Osteoblast (primary cell): ENCODE measurements at places on chromosomes 3 and 15. TPM values are rescaled to one million over a fixed set of nuclear protein-coding genes. Genes with fewer than 3 reads are reported as not detected.

- H3K27ac ChIP-seq = no peak overlapping the region
- DNase-seq = no peak
- H3K36me3 ChIP-seq = no peaks in the 10 kb centered on the region
- no peak overlapping the region for H3K4me3 ChIP-seq
- peaks cover 4% of the 10 kb centered on the region for H3K4me1 ChIP-seq
- no peaks in the 10 kb centered on the region for H3K27me3 ChIP-seq
Measured at GRCh38 chr15:67359431-67360079, 105.0 kb downstream of the IQCH start.

DNA sequence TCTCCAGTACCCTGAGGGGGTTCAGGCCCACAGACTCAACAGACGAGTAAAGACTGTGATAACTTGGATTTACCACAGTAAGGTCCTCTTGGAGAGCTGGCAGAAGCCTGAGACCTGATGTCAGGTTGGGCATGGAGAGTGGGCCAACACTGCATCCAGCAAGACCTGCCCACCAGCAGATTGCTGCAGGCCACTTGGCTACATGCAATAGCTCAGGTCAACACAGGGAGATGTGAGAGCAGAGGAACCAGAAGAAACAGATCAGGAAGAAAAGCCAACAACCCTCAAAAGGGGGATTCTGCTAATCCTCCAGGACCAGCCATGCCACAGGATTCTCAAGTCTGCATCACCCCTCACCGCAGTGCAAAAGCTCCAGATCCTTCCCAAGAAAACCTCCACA lies 1.7 kb upstream of the IP6K1 start:
- peaks cover 7% of the 10 kb centered on the region for H3K36me3 ChIP-seq
- peaks cover 15% of the 10 kb centered on the region for H3K4me1 ChIP-seq
- no peak for DNase-seq

DNA sequence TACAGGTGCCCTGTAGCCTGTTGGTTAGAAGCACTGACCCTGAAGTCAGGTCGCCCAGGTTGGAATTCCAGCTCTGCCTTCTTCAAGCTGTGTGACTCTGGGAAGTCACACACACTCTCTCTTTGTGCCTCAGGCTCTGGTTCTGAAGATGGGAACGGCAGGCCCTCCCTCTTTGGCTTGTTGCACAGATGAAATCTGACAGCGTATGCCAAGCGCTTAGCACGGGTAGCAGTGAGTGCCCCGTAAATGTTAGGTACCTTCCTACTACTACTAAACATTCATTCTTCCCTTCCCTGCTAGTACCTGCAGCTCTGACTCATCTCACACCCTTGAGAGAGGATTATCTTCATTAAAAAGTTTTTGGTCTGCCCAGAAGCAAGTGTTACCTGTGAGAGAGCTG lies 139.0 kb downstream of the PGPEP1L start:
- H3K36me3 ChIP-seq = no peaks in the 10 kb centered on the region
- no peaks in the 10 kb centered on the region for H3K27me3 ChIP-seq
- no peak overlapping the region for H3K27ac ChIP-seq

DNA sequence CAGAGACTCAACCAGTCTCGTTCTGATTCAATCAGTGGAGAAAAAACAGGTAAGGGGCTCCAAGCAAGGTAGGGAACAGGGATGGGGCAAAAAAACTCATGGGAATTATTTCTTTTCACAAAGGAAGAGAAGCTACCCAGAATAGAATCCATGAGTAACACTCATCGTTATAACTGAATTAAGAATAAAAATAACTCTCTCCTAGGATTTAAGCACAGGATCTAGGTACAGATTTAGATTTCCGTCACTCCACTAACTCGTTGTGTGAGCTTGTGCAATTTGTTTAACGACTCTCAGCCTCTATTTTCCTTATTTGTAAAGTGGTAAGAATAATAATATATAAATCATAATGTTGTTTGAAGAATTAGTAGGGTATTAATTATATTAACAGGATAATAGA lies 68.6 kb downstream of the ADAMTS9 start:
- H3K36me3 ChIP-seq = no peaks in the 10 kb centered on the region
- no peak overlapping the region for H3K27ac ChIP-seq
- no peak overlapping the region for H3K4me3 ChIP-seq
- H3K27me3 ChIP-seq = no peaks in the 10 kb centered on the region

DNA sequence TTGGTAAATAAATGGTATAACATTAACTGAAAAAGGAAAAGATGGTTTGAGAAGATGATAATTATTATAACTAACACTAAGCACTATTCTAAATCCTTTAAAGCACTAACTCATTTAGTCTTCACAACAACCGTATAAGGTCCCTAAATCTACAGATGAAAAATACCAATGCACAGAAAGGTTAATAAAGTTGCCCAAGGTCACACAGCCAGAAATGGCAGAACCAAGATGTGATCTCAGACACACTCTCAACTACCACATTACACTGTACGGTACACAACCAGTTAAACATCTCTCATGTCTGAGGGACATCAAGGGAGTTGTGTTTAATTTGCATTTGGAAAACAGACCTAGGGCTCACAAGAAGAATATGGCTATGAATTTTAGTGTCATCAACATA lies 23.1 kb downstream of the RAB27A start:
- H3K27ac ChIP-seq = no peak overlapping the region
- peaks cover 13% of the 10 kb centered on the region for H3K4me1 ChIP-seq
- DNase-seq = no peak
- no peaks in the 10 kb centered on the region for H3K27me3 ChIP-seq
- no peaks in the 10 kb centered on the region for H3K36me3 ChIP-seq
- H3K4me3 ChIP-seq = no peak overlapping the region

GRCh38 chr3:157248590-157249422 lies 88.9 kb upstream of the CCNL1 start:
- peak overlapping the region; percentile 79 for H3K27ac ChIP-seq
- H3K27me3 ChIP-seq = no peaks in the 10 kb centered on the region
- H3K4me1 ChIP-seq = peaks cover 24% of the 10 kb centered on the region
- peak; percentile 68 for DNase-seq
- H3K4me3 ChIP-seq = no peak overlapping the region

DNA sequence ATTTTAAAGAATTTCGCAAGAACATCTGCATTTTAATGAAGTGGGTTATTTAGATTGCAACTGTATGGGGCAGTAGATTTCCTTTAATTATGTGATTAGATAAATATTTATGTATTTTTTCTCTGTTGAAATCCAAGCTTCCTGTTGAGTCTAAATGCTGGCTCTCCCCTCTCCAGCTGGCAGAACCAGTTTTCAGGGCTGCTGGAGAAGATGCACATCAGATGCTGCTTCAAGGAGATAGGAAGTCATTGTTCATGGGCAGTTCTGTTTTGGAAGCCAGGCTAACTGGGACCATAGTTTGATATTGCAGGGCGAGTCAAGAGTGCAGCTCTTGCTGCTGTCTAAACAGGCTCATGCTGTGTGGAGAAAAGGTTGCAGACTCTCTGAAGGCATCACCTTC lies 97.4 kb downstream of the SLC9A9 start:
- no peaks in the 10 kb centered on the region for H3K27me3 ChIP-seq
- H3K4me3 ChIP-seq = no peak overlapping the region
- no peaks in the 10 kb centered on the region for H3K36me3 ChIP-seq
- H3K4me1 ChIP-seq = no peaks in the 10 kb centered on the region

- peaks cover 4% of the 10 kb centered on the region for H3K4me1 ChIP-seq
- DNase-seq = no peak
- H3K4me3 ChIP-seq = no peak overlapping the region
- H3K27ac ChIP-seq = no peak overlapping the region
- no peaks in the 10 kb centered on the region for H3K36me3 ChIP-seq
- no peaks in the 10 kb centered on the region for H3K27me3 ChIP-seq
Measured at GRCh38 chr15:51492528-51492927, 130.0 kb downstream of the DMXL2 start.

- no peak overlapping the region for H3K4me3 ChIP-seq
- no peaks in the 10 kb centered on the region for H3K36me3 ChIP-seq
- peaks cover 47% of the 10 kb centered on the region for H3K4me1 ChIP-seq
- no peak for DNase-seq
- H3K27me3 ChIP-seq = no peaks in the 10 kb centered on the region
- peak overlapping the region; percentile 75 for H3K27ac ChIP-seq
Measured at GRCh38 chr15:39275066-39275465, 305.8 kb upstream of the THBS1 start.

- H3K27ac ChIP-seq = no peak overlapping the region
- DNase-seq = peak; percentile 17
- no peaks in the 10 kb centered on the region for H3K36me3 ChIP-seq
- peaks cover 6% of the 10 kb centered on the region for H3K4me1 ChIP-seq
Measured at GRCh38 chr15:66592505-66593218, 26.9 kb upstream of the LCTL start.

DNA sequence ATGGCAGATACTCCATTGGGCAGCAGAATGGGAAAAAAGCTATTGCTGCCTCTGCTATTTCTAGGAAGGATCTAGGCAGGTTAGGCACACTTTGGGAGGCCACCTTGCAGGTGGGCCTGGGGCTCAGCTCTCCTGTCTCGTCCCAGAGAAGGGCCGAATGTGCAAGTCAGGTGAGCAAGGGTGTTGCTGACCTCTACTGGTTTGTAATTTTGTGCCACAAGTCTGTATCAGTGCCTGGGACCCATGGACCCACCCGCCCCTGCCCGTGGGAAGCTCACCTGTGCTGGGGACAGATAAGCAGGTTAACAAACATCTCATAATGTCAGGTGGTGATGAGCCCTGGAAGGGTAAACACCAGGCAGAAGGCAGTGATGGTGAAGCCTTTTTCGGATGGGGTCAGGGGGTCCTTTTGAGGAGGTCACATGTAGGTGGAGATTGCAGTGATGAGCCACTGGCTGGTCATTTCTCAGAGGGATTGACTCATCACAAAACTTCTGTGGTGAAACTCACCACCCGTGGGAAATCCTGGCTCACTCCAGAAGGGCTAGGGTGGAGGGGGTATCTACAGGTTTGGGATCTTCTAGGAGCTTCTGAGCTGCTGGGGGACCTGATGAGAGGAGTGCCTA lies 161.3 kb downstream of the KLF13 start:
- DNase-seq = peak; percentile 97
- H3K27me3 ChIP-seq = peaks cover 7% of the 10 kb centered on the region
- peak overlapping the region; percentile 79 for H3K27ac ChIP-seq
- peaks cover 22% of the 10 kb centered on the region for H3K4me1 ChIP-seq
- no peak overlapping the region for H3K4me3 ChIP-seq
- no peaks in the 10 kb centered on the region for H3K36me3 ChIP-seq

DNA sequence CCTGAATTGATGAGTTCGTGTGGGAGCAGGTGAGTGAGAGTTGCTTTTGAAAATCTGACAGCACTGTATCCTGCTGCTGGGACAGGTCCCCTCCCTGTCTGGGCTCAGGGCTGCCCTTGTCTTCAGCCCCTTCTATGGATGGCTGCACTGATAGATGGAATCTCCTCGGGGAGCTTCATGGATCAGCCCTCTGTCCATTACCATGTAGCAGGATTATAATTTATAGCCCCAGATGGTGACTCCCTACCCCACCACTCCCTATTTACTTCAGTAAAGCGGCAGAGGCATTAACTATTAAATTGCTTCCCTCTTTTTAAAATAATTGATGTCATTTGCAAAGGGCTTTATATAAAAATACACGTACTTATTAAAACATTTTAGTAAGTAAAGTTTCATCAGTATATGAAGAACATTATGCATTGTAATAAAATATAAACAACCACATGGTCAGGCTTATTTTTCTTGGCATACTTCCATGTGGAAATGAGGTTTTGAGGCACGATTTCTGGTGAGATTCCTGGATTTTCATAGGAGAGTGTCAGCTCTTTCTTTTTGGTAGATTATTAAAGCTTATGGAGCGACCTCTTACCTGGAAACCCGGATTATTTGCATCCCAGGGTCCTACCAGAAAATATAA lies 38.5 kb downstream of the MAP3K13 start:
- no peaks in the 10 kb centered on the region for H3K27me3 ChIP-seq
- DNase-seq = no peak
- H3K36me3 ChIP-seq = no peaks in the 10 kb centered on the region
- no peak overlapping the region for H3K27ac ChIP-seq
- no peak overlapping the region for H3K4me3 ChIP-seq

C3orf80 gene
- 1.2 and 2.2 TPM in 2 replicates for total RNA-seq

DNA sequence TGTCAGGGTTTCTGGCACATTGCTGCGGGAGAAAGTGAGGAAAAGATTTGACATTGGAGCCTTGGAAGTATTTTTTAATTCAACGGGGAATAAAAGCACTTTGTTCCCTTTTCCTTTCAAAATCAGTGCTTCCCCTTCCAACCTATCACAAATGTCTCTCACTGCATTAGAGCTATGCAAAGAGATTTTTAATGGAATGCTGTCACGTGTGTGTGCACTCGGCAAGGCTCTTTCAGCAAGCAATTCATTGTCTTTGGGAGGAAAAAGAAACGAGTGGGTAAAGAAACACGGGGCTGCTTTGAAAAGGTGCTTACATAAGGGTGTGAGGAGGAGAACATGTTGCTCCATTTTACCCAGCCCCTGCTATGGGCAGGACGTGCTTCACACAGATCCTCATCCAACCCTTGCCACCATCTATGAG lies 490.4 kb upstream of the PROK2 start:
- no peak for DNase-seq
- peaks cover 26% of the 10 kb centered on the region for H3K4me1 ChIP-seq
- H3K36me3 ChIP-seq = no peaks in the 10 kb centered on the region
- H3K27ac ChIP-seq = no peak overlapping the region
- peaks cover 29% of the 10 kb centered on the region for H3K27me3 ChIP-seq
- H3K4me3 ChIP-seq = no peak overlapping the region

- H3K4me3 ChIP-seq = peak overlapping the region; percentile 35
- peaks cover 35% of the 10 kb centered on the region for H3K4me1 ChIP-seq
- H3K27ac ChIP-seq = peak overlapping the region; percentile 74
- DNase-seq = peak; percentile 94
- no peaks in the 10 kb centered on the region for H3K27me3 ChIP-seq
Measured at GRCh38 chr15:85412956-85413854, 32.8 kb downstream of the AKAP13 start.

PARP9 gene
- total RNA-seq = 29.2 and 33.3 TPM in 2 replicates
